H7 (cell line): ENCODE measurements at places on chromosomes 12 and 14.

GRCh38 chr12:97005646-97006045 lies 98.6 kb downstream of the NEDD1 start:
- DNase-seq, result no peak

GRCh38 chr12:59716043-59716442 lies 120.2 kb downstream of the SLC16A7 start:
- DNase-seq, result no peak

DNA sequence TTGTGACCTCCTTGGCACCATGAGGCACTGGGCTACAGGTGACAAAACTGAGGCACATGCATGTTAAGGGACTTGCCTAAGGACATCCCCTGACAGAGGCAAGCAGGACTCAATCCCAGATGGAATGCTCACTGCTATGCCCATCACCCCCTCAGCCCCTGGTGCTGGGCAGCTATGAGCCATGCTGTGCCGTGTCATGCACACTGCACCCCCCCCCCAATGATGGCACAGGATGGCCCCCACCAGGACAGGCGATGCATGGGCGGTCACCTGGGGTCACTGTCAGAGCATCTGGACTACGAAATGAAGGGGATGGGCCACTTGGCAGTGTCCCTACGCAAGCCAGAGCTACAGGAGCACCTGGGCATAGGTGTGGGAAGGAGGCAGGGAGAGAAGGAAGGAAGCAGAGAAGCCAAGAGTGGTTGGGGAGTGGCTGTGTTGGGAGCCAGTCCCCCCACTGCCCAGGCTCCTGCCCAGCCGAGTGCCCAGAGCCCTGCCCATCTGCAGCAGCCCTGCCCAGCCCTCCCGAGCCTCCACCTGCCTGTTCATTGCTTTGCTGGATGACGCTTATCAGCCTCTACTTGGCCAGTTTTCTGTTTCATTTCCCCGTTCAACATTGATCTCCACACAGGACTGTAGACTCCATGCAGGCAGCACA lies 84.9 kb upstream of the DIO3 start:
- no peak for DNase-seq

DNA sequence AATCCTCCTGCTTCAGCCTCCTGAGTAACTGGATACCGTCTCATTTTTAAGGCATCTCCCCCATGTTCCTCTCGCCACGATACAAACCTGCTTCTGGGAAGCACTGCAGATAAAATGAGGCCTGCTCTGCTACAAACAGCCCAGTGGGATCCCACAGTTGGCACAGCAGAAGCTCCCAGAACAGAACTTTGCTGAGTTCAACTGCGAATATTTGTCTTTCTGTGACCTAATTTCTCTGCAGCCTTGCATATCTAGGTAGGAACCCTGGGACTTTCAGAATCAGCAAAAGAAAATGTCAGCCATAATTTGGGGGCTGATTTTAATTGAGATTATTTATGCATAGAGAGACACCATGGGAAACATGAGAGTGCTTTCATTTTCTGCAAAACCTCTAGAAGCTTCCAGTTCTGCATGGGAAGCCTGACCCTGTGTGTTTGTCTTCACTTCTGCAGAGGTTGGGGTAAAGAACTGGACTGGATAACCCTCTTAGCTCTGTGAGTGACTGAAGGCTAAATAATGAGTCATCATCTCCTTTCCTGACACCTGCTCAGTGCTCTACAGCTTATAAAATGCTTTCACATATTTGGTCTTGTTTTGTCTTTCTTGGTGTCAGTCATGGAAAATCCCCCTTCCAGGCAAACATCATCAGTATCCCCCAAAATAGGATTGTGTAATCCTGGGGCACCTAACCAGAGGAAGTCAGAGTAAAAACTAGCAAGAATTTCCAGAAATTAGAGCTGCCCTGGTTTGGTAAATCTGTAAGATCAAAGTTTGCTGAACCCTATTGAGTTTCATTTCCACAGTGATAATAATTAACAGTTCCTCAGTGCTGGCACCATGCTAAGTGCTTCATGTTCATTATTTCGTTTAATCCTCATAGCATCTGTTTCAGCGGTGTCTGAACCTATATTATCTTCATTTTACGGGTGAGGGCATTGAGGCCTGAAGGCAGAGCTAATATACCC lies 185.8 kb downstream of the SLC15A4 start:
- no peak for DNase-seq

DNA sequence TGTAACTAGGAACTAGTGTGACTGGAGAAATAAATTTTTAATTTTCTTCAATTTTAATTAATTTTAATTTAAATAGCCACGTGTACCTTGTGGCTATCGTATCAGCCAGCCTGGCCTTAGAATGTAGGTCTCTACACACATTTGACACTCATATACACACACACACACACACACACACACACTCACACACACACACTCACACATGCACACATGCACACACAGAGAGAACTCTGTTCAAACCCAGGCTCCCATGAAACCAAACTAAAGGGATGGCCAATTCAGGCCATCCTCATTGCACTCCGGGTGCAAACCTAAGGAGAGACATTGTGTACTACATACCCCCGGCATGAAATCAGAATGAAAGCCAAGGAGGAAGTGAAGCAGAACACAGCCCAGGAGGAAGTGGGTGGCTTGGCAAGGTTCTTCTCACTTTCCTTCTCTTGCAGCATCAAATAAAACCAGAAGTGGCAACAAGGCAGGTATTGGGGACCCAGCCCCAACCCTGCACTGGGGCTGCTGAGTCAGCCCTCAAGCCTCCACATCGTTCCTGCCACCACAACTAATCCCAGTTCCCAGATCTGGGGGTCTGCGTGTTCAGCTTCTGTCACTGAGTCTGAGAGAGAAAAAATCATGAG lies 26.2 kb upstream of the CHPT1 start:
- no peak for DNase-seq

- peak; percentile 1 for DNase-seq
These were observed 28.3 kb upstream of the PPP2R5C start for GRCh38 chr14:101733211-101733610.

GRCh38 chr12:51531978-51532497 lies 59.0 kb upstream of the SCN8A start:
- peak; percentile 84 for DNase-seq

DNA sequence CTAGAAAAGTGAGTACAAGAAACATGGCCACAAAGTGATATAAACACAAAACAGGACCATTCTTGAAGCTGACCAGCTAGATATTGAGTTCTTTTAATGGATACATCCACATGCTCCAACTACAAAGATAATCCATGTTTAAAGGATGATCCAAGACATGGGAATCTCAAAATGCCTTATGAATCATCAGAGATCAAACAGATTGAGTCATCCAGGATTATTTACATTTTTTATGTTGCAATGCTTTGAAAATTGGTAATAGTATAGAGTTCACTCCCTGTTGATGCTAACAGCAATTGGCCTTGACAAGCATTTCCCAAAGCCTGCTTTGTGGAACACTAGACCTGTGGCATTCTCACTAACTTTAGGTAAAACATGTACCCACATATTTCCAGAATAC lies 293.0 kb upstream of the TBX3 start:
- no peak for DNase-seq

- no peak for DNase-seq
These were observed 142.4 kb upstream of the SLC16A7 start for GRCh38 chr12:59453475-59453874.

- DNase-seq, result no peak
These were observed 46.0 kb downstream of the ERGIC2 start for GRCh38 chr12:29334937-29335336.

- no peak for DNase-seq
These were observed 1.6 kb downstream of the RHOJ start for GRCh38 chr14:63205866-63206265.

- DNase-seq, result no peak
These were observed 1098.0 kb downstream of the BCL11B start for GRCh38 chr14:98174041-98174440.

DNA sequence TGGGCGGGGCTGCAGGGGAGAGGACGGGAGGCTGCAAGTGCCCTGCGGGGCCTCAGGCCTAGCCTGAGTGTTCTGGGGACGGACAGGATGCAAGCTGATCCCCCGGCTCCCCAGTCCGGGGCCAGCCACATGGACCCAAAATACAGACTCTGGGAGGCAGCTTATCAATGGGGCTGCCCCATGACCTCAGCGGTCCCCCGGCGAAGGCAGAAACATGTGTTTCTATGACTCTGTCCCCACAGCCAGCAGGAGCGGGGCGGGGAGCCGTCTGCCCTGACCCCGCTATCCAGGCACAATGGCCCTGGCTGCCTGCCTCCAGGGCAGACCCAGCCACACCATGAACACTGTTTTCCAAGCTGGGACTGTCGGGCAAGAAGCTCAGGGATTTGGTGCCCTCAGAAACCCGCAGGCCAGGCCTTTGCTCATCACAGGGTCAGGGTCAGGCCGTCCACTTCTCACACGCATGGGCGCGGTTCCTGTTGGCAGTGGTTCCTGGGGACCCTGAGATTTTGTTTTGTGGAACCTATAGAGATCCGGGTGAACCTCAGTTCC lies 75.0 kb downstream of the RFLNA start:
- DNase-seq, result no peak

DNA sequence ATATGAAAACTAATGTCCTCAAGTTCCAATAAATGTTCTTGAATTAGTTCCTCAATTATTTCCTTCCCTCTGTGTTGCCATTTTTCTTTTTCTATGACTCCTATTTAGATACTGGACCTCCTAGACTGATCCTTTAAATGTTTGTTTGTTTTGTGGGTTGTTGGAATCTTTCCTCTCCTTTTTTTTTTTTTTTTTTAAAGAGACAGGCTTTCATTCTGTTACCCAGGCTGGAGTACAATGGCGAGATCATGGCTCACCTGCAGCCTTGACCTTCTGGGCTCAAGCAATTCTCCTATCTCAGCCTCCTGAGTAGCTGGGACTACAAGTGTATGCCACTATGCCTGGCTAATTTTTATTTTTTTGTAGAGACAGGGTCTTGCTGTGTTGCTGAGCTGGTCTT lies 9.6 kb downstream of the PRKAG1 start:
- no peak for DNase-seq

DNA sequence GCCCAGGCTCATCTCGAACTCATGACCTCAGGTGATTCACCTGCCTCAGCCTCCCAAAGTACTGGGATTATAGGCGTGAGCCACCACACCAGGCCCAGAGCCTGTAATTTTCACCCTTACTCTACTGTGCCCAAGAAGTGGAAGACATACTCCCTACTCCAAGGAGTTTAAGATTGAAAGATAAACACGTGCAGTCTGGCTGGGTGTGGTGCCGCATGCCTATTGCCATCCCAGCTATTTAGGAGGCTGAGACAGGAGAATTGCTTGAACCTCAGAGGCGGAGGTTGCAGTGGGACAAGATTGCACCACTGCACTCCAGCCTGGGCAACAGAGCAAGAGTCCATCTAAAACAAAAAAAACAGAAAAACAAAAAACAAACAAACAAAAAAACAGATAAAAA lies 90.0 kb downstream of the NINJ2 start:
- no peak for DNase-seq

- no peak for DNase-seq
These were observed 115.2 kb upstream of the PELI2 start for GRCh38 chr14:56002876-56003625.

GRCh38 chr14:40025101-40025500 lies 592.9 kb upstream of the FBXO33 start:
- no peak for DNase-seq

- no peak for DNase-seq
These were observed 28.2 kb upstream of the AMN1 start for GRCh38 chr12:31756977-31757420.

- no peak for DNase-seq
These were observed 15.9 kb downstream of the TAOK3 start for GRCh38 chr12:118356809-118357256.

DNA sequence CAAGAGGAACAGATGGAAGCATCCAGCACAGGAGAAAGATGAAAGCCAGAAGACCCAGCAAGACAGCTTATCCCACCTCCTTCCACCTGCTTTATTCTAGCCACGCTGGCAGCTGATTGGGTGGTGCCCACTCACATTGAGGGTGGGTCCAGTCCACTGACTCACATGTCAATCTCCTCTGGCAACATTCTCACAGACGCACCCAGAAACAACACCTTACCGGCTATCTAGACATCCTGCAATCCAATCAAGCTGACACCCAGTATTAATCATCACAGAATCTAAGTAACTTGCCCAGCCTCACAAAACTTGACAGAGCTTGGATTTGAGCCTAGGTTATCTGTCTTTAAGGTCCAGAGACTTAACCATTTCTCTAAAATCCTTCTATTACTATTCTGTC lies 208.9 kb downstream of the PAH start:
- no peak for DNase-seq

GRCh38 chr14:81625343-81625742 lies 91.7 kb upstream of the SEL1L start:
- DNase-seq, result peak; percentile 36

- DNase-seq, result no peak
These were observed 48.5 kb downstream of the FGD6 start for GRCh38 chr12:95168746-95169145.

- peak; percentile 9 for DNase-seq
These were observed 315.8 kb downstream of the BCL11B start for GRCh38 chr14:98956181-98956580.

DNA sequence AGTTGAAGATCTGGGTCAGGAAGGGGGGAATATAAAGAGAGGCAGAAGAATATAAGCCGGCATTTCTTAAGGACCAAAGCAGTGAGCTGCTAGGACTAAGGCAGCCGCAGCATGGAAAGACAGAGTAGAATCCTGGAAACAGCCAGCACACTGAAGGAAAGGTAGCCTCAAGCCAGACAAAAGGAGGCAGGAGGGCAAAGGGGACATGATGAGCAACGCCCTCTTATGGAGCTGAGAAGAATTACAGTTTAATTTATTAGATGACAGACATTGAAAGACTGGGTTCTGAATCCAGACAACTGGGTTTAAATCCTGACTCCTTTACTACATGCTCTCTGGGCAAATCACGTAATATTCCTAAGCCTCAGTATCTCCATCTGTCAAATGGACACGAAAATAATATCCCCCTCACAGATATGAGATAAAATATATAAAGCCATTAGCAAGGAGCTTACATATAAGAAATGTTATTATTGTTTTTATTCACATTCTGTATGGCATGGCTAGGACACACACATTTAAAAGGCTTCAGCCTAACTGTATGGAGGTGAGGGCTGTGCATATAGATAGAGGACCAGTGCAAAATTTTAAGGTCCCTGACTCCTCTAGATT lies 8.1 kb upstream of the PCED1B start:
- DNase-seq, result peak; percentile 60

GRCh38 chr14:22303589-22304195 lies 285.3 kb downstream of the DAD1 start:
- DNase-seq, result peak; percentile 41
